ENCODE measurements at places on chromosomes 5 and 9.

DNA sequence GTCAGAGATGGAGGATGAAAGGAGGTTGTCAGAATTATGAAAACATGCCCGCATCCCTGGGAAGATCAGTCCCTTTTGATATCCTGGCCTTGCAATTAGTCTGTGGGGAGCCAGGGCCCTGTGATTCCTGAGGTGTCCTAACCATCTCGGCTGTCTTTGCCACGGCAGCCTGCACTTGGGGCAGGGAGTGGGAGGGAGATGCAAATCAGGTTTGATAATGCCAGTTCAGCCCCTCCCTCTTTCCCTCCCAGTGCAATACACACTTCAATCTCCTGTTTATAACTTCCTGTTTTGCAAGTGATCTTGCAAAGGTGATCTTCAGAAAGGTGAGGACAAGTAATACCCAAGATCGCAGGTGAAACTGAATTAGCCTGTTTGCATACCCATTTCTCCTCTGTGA, 114.0 kb upstream of the ALDH1B1 start:
- no peak for DNase-seq

DNA sequence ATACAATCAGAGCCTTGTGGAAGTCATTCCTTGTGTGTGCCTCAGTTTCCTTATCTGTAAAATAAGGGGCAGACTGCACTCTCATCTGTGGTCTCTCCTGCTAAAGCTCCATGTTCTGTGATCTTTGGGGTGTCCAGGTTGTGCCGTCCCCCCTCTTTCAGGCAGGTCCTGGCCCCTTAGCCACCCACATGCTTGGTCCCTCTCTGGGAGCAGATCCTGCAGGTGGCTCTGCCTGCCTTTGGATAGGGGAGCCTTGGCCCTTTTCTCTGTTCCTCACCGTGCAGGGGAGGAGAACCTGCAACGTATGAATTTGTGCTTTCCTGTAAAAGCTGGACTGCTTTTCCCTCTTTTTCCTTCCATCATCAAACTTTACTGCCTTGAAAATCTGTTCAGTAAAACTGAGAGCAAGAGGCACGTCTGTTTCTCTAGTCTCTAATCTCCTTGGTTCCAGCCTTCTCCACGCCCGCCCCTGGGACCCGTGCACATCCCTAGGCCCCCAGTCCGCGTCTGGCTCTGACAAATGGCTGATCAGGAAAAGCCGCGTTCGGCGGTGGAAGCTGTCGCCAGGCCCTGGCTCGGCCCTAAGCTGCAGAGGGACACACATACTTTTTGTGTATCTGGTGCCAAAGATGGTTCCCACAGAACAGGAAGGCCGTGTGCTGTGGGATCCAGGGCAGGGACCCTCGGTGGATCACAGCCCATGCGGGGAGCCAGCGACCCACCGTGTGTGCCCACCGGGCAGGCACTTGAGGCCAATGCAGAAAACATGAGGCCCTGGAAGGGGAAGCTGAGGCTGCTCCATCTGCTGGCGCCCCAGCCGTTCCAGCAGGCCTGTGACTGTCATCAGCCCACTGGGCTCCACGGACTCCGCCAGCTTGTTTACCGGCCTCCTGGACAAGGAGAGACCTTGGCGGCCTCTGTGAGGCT, 43.4 kb upstream of the COL5A1 start:
- no peak for DNase-seq

GRCh38 chr5:40480392-40480791, 199.3 kb upstream of the PTGER4 start:
- DNase-seq, result no peak

DNA sequence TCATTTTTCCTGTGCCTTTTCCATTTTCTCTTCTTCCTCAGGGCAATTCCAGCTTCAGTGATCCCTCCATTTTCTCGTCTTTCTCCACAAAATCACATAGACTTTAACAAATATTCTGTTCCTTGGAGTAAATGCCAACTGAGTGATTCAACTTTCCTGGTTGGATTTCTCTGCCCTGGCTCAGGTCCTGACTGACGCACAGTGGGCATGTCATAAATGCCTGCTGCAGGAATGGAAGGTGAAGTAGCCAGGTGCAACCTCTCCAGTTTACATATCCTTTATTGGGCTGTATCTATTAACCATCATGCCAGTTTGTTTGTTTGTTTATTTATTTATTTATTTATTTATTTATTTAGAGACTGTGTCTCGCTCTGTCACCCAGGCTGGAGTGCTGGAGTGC, 95.1 kb downstream of the MEF2C start:
- no peak for DNase-seq

- no peak for DNase-seq
Measured at GRCh38 chr9:12629067-12629466, 64.1 kb upstream of the TYRP1 start.

GRCh38 chr9:25990376-25990775, 312.1 kb upstream of the TUSC1 start:
- DNase-seq, result no peak

- DNase-seq, result no peak
Measured at GRCh38 chr5:109650493-109650892, 39.2 kb upstream of the MAN2A1 start.

DNA sequence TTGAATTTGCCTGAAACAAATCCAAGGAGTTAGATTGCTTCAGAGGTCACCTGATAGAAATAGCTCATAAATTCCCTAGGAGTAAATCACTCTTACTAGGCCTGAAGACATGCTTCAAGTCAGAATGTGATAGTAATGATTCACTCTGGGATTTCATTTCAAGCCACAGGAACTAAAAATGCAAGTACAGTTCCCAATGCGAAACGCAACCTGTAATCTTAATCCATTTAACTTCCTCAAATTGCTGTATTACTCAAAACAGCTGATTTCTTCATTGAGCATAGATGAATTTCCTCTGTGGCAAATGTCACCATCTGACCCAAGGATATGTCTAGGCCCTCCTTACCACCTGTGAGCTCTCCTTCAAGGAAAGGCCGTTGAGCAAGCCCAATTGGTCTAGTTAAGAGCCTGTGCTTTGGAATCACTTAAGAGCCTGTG, 32.1 kb upstream of the IL6ST start:
- DNase-seq, result peak; percentile 74

- DNase-seq, result no peak
Measured at GRCh38 chr9:29778281-29778849, 2205.1 kb upstream of the C9orf72 start.

DNA sequence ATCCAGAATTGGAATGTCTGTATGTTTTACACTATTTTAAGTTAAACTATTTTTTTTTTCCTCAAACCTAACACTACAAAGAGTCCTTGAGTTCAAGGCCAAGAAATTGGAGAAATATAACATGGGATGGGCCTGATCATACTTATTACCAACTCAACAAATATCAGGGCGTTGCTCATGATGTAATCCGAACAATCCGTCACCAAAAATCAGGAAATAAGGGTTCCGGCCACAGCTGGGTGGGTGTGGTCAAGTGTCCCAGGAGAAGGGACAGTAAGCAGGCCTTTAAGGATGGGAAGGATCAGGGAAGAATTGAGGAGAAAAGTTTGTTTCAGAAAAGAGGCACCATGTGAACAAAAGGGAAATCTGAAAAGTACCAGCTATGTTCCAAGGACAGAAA, 29.8 kb downstream of the MED27 start:
- no peak for DNase-seq

- no peak for DNase-seq
Measured at GRCh38 chr9:79639354-79639753, 67.6 kb downstream of the TLE4 start.

DNA sequence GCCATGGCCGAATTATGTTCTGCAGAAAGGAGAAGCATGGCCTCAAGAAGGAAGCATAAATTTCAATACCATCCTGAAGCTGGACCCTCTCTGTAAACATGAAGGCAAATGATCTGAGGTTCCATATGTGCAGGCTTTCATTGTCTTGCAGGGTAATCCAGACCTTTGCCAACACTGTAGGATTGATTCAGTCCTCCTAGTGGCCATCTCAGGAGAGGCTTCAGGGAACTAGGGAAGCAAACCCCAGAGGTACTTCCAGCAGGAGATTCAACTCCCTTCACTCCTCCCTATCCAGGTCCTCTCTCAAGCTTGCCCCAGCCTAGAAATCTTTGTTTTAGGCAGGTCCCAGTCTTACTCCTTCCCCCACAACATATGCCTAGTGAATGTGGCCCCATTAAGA, 99.3 kb upstream of the HCN1 start:
- DNase-seq, result no peak

DNA sequence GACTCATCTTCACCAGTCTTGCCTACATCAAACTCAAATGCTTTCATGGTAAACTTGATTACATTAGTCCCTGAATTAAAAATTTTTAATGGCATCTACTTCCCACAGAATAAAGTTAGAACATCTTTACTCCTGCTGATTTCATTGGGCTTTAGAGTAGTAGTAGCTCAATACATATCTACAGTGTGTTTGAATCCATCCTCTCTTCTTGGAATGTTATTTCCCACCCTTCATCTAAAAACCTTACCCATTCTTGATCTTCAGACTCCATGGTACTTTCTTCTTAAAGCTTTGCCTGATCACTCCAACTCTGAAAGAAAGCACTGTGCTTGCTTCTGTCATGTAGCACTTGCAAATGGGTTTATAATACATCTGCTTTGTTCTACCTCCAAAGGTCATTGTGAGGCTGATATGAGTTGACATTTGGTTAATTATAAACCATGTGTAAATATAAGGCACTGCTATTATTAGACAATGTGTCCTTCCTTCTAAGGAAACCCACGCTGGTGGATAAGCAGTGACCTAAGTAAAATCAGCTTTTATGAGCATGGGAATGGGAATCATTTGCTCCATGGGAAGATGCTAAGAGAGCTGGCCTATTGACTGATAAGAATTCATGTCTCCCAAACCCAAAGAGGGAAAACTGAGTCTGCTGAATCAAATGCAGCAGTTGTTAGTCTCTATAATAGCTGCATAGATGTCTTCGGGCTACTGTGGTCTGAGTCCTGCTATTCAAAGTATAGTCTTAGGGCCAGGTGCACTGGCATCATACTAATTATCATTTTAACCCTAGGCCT, 7.5 kb upstream of the PRLR start:
- DNase-seq, result no peak

DNA sequence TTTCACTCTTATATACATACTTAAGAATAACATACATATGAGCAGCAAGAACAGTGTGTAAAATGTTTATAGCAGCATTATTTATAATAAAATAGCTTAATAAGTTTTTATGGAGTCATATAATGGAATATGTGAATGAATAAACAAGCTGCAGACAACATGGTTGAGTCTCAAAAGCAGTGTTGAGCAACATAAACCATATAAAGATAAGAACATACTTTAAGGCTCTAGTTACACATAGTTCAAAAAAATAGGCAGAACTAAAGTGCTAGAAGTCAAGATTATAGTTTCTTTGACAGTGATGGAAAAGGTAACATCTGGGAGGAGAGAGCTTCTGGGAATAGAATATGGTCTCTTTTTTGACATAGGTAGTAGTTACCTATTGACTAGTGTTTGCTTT, 53.7 kb upstream of the ADAMTS19 start:
- no peak for DNase-seq

GRCh38 chr9:136711751-136712689, at the start of gene DIPK1B:
Gene DIPK1B, plus strand, starts transcription at chr9:136712572. Its CDS starts 94 bp downstream, at chr9:136712666.
- no peak for DNase-seq

- DNase-seq, result no peak
Measured at GRCh38 chr9:19445452-19445851, 36.6 kb downstream of the ACER2 start.

GRCh38 chr5:155905364-155905763, 421.6 kb upstream of the SGCD start:
- DNase-seq, result no peak

DNA sequence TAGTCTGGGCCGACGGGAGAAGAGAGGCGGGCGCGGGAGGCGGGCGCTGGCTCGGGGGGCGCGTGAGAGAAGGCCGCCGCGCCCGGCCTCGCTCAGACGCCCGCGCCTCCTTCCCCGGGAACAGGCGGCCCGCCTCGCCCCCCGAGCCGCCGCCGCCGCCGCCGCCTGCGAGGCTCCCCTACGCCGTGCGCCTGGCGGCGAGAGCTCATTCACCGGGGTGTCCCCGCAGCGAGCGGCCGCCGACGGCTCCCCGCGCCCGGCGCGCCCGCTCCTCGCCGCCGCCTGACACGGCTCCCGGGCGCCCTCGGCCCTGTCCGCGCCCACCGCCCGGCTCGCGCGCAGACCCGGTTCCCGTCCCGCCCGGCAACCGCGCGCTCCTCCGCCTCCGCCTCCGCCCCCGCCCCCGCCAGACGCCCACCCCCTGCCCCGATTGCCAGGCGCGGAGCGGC, at the start of gene GNAQ:
TSS of gene GNAQ (minus strand) at position 368 of the 449 bp plus-strand sequence. CDS start 576 bp downstream, outside the sequence.
- peak; percentile 45 for DNase-seq

- no peak for DNase-seq
Measured at GRCh38 chr5:25286319-25286718, 641.5 kb upstream of the CDH10 start.

DNA sequence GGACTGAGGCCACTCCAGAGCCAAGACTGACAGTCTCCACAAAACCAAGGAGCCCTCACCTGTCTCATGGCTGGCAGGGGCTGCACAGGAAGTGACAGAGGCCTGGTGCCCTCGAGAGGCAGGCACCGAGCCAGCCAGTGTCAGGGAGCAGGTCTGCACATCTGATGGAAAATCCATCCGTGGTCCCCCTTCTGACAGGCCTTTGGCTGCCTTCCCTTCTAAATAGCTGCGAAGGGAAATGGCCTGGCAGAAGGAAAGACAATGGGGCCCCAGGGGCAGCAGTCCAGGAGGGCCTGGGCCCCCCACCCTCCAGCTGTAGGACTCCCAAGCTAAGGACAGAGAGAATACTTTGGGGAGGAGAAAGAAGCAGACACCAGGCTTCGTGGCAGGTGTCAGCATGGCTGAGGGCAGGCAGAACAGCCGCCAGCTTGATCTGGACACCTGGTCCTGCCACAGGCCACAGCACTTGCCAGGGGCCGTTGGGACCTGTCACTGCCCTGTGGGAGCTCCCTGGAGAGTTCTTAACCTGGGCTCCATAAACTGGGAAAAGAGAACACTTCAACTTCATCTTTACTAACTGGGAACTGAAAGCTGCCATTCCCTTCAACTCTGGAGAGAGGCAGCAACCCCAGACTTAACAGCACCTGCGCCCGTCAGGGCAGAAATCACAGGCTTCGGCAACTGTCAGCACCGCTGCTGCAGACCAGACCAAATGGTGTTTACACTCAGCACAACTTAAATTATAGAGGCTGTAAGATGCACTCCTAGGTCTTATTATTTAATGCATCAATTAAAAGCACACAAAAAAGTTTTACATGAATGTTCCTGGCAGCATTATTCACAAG, 22.0 kb downstream of the ADAMTS2 start:
- no peak for DNase-seq

DNA sequence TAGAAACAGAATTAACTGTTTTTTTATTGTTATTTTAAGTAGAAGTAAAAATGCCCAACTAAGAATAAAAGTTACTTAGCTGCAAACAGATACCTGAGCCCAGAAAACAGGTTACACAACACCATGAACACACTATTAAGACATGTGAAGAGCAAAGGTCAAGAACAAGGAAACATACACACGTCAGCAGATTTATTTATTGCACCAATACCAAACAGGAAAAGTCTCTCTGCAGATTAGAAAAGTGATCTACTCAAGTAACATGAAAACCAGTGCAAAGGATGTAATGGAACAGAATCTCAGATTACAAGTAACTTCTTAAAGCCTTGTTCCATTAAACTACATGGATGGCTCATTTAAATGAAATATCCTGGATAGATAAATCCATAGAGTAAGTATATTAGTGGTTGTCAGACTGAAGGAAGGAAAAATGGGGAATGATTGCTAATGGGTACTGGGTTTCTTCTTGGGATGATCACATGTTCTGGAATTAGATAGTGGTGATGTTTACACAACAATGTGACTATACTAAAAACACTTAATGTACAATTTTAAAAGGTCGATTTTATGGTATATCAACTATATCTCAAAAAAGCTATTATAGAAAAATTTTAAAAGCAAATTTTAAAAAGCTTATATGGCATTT, 6.1 kb downstream of the SAR1B start:
- DNase-seq, result no peak
